ENCODE measurements at places on chromosomes 7 and 10.
A peak's percentile ranks its signal among the peaks of the same experiment; 100 is the strongest.

- peak; percentile 68 for DNase-seq
Measured at GRCh38 chr10:71933651-71934050, 30.5 kb upstream of the CHST3 start.

DNA sequence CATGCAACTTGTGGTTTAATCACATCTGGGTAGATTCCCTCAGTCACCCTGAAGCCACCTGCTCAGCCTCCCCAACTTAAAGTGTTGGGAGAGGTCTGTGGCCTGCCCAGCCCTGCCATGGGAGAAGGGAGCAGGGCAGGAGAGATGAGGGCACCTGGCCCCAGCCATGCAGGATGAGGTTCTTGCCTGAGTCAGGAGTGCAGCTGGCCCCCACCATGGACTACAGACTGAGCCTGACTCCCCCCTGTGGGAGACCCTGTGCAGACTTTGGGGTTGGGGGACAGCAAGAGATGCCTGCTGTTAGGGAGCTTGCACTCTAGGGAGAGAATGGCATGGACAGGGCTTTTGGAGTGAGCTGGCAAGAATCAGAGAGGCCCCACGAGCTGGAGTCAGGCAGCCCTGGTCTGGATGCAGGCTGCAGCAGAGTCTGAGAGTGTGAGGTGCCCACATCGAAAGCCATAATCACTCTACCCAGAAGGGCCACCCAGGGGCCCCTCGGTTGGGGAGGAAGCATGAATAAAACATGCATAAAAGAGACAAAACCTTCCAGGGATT lies 34.7 kb upstream of the DPYSL4 start:
- DNase-seq: no peak

- no peak for DNase-seq
Measured at GRCh38 chr7:84549409-84549808, 354.8 kb upstream of the SEMA3A start.

DNA sequence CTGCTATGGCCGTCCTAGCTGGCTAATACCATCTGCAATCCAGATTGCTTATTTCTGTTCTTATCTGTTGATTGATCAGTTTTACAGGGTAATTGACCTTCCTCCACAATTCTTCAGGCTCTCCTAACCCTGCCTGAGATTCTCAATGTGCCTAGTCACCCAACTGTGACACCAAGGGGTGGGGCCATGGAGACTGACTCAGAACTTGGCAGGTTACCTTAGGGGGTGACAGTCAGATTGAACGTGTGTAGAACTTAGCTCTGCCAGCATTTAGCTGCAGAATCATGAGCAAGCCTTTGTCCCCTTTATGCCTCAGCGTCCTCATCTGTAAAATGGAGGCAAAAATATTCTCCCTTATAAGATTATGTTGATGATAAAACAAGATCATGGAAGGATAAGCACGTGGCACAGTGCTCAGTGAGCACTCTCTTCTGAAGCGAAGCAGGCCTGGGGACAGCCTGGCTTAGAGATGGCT lies 19.1 kb upstream of the LEP start:
- no peak for DNase-seq

- no peak for DNase-seq
Measured at GRCh38 chr7:92720604-92721350, 115.6 kb downstream of the CDK6 start.

- DNase-seq: peak; percentile 16
Measured at GRCh38 chr7:150998341-150998740, 7.5 kb downstream of the NOS3 start.

DNA sequence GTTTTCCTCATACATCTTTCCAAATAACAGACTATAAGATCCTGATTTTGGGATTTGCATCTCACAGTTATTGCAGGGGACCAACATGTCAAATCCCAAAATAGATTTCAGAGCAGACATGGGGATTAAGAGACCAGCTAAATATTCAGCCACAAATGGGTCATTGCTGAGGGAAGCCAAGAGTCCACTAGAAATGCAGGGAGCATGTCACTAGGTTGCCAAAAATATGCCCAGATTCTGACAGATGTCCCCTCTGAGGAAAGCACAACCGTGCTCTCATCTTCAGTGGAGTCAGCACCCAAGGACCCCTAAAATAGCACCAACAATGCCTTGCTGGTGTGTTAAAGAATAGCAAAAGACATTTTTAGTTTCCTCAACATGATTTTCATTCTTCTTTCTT lies 56.2 kb upstream of the AGK start:
- no peak for DNase-seq

- no peak for DNase-seq
Measured at GRCh38 chr10:24360282-24361127, 151.6 kb downstream of the KIAA1217 start.
